T-helper 9 cell (primary cell): ENCODE measurements at places on chromosomes 5 and 9.
A peak's percentile ranks its signal among the peaks of the same experiment; 100 is the strongest.

DNA sequence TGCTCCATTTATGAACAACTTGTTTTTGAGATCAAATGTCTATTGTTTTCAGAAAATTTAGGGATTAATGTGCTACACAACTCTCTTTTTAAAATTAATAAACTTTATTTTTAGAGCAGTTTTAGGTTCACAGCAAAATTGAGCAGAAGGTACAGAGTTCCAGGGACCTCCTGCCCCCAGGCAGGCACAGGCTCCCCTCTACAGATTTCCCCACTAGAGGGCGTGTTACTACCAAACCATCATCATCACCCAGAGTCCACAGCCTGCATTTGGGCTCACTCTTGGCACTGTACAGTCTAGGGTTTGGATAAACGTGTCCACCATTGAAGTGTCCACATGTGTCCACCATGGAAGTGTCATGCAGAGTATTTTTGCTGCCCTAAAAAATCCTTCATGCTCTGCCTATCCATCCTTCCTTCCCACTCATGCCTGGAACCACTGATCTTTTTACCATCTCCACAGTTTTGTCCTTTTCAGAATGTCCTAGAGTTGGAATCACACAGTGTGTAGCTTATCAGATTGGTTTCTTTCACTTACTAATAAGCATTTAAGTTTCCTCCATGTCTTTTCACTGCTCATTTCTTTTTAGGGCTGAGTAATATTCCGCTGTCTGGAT lies 61.7 kb downstream of the MRPL36 start:
- DNase-seq, result peak; percentile 23

DNA sequence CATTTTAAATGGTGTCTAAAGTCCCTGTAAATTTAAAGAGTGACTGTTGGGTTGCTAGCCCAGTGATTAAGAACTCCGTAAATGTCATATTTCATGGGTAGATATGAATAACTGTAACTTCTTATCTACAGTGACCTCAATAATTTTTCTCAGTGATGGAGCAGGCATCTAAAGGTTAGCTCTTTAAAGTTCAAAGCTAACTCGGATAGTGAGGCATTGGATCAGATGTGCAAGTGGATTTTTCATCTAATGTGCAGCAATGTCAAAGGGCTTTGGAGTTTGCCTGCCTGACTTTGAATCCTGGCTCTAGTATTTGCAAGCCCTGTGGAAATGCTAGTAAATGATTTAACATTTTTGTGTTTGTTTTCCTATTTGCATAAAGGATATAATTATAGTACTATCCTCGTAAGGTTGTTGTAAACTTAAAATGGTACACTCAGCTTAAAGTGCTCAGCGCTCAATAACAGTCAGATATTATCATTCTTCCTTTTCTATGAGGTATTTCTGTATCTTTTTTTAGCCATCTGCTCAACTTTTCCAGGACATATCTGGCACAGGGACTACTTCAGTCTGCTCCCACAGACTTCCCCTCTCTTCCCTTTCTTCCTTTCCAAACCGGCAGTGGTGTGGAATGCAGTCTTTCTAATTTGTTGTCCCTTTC lies 163.7 kb upstream of the ELL2 start:
- no peak for DNase-seq

GRCh38 chr9:4738866-4739586 lies 2.0 kb downstream of the AK3 start:
- no peak for DNase-seq

GRCh38 chr5:138843316-138844124 lies 31.6 kb downstream of the LRRTM2 start:
- DNase-seq, result no peak

DNA sequence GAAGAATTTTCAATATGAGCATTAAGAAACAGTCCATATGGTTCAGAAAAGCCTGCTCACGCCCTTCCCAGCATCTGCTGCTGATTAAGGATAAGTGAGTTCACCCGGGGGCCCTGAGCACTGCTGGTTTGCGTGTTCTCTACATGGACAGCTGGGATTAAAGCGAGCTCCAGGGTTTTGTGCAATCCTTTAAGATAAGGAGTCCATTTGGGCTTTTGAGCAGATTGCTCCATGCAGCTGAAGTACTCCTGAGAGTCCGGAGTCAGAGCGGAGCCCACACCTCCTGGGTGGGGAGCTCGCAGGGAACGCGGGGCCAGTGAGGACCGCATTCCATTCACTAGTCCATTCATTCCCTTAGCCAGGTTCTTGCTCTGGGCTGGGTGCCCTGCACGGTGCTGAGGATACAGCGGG lies 149.3 kb upstream of the COL5A1 start:
- DNase-seq, result no peak

- no peak for DNase-seq
Observed at GRCh38 chr9:84368601-84369000, 28.0 kb upstream of the SLC28A3 start.

DNA sequence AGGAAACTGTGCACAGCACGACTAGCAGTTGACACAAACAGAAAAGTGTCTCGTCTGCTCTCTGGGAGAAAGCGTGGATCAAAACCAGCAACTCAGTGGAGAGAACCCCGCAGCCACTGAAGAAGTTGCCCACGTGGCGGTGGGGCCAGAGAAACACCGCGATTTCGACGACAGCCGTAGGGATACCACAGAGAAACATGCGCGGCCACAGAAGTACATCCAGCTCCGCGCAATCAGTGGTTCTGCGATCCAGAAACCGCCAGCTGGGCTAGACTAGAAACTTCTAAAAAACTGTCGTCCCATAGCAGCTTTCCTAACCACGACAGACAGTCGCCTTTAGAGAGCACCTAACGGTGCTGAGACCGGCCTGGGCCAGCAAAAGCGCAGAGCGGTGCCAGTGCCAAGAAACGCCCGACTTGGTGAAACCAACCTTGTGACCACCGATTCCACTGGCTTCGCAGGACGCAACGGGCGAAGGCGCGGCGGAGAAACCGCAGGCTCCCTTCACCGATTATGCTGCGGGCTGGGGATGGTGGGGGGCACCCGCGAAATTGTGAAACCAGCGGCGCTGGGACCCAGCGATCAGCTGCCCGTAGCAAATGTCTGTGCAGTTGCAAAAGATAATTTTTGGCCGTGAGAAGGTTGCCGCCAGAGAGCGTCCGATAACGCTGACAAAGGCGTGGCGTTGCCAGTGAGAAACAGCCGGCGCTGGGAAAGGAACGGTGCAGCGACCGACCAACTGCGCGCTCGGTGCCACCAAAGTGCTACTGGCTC lies 2.7 kb upstream of the ANXA2R start:
- DNase-seq, result peak; percentile 52

DNA sequence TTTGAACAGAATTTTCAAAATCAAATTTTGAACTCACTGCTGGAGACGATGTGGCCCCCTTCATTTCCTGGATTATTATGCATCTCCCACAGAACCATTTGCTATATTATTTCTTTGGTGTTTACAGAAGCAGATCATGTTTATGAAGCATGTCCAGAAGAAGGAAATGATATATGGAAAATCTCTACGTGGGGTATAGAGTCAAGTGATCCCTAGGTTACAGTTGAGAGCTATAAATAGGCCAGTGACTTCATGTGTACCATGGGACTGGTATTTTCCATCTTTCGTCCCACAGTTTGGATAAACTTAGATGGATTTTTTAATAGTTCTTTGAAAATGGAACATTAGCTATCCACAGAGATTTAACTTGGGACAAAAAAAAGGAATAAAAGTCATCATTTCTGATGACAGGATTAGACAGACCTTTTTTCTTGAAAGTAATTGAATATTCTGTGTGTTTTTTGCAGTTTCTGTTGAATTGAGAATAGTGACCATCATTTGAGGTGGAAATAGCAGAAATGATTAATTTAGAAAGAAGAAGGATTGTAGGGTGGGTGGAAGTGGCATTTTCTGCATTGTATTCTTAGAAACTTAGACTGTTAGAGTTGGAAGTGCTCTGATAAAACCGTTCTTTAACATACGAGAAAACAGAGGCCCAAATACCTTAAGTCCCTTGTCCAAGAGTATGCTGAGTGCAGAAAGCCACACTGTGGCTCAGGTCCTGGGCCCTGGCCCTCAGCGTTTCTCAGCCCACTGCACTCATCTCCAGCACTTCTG lies 136.4 kb downstream of the PIP5K1B start:
- DNase-seq, result no peak

DNA sequence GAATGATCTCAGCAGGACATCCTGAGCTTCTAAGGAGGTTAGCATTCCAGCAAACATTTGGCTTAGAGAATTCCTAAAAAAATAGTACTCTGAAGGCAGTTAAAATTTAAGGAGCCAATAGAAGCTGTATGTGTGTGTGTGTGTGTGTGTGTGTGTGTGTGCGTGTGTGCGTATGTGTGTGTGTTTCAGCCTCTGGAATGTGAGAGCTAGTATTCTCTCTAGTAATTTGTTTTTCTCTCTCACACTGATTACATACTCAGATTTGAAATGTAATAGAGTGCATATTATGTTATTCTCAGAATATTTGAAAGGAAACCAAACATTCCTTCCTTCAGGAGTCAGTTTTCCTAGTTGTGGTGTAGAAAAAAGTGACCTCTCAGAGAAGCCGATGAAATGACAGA lies 279.6 kb downstream of the TMEM38B start:
- DNase-seq, result no peak
